ENCODE measurements at places on chromosomes 3 and 15.

GRCh38 chr3:151011427-151011826 is 38.9 kb upstream of the CLRN1 start:
- no peak for DNase-seq

DNA sequence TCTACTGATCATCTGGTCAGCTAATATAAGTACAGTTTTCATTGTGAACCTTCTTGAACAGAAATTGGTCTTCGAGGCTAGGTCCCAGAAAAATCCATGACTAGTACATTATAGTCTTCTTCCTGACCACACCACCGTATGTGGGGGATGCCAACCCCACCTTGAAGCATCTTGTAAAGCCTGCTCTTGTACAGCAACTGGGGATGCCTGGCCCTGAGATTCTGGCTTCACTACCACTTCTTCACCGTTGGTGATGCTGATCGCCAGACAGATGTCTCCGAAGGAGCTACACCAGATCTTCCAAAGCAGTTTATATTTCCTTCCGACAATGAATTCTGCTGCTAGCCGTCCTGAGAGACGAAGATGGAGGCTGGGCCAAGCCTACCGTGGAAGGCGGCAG is 238.3 kb downstream of the CDIN1 start:
- DNase-seq: no peak

DNA sequence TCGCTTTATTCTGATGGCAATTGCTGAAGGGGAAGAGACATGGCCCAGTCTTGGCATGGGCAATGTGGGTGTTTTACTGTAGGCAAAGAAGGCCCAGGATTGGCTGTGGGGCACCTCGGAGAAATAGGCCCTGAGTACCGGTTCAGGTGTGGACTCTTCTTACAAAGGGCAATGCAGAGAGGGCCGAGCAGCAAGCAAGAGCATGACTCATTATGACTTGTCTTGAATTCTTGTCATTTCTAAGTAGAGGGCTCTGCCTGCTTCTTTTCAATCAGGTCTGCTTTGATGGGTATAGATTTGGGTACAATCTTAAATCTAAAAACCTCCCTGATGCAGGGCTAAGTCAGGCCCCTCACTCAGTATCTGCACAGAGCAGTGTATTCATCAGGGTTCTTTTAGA is 14.8 kb upstream of the BUB1B start:
- no peak for DNase-seq

GRCh38 chr3:155111971-155112370 is 31.9 kb downstream of the MME start:
- no peak for DNase-seq

DNA sequence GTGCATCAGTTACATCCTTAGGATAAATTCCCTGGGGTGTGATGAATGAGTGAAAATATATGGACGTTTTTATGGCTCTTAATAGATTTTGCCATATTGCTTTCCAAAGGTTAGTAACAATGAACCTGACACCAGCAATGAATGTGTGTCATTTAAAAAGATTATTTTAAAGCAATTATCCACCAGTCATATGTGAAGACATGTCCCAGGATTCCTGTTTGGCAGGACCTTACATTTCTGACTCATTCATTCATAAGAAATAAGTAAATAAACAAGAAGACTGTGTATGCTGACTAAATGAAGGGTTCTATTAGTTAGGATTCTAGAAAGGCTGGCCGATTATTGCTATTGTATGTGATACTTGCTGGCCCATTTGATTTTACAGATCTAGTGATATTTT is 201.5 kb downstream of the SOX2 start:
- no peak for DNase-seq

DNA sequence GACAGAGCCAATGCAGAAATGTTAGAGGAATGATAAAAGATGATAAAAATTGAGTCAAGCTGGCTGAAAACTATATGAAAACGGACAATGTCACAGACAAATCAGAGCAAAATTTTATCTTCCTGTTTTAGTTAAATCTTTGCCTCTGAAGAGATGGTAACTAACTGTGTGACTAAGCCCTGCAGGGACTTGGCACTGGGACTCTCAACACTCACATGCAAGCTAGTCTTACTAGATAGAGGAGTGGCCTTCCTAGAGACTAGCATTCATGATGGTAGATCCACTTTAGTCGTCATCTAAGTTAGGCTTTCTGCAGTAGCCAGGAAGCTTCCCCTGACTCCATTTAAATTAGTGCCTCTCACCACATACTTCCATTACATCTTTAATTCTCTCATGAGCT is 4.1 kb downstream of the CCDC191 start:
- no peak for DNase-seq

- DNase-seq: no peak
These were observed 14.1 kb downstream of the RPLP1 start for GRCh38 chr15:69466733-69467132.

DNA sequence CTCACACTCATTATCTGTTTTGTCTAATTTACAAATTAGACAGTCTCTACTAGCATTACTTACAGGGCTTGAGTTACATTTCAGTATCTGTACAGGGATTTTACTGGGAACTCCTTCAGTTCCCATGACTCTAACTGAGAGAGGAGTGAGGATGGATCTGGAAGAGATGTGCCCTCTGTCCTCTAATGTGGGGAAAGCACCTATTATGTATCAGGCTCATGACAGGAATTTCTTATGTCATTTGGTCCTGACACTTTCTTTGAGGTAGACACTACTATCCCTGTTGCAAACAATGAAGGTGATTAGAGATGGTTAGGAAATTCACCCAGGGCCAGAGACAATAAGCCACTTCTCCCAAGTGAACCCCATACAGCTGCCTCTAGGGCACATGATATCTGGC is 10.9 kb upstream of the NCKIPSD start:
- DNase-seq: no peak

DNA sequence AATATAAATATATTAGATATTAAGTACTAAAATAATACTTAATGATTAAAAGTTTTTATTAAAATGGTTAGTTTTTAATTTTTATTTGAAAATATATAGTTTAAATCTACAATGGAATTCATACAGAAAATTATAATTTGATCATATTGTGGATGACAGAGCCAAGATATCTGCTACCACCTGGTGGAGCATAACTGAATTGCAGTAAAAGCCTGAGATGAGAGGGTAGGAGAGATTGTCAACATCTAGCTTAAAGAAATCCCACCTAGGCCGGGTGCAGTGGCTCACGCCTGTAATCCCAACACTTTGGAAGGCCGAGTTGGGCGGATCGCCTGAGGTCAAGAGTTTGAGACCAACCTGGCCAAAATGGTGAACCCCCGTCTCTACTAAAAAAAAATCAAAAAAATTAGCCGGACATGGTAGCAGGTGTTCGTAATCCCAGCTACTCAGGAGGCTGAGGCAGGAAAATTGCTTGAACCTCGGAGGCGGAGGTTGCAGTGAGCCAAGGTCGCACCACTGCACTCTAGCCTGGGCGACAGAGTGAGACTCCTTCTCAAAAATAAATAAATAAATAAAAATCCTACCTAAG is 25.1 kb upstream of the CSTA start:
- no peak for DNase-seq

Data from stimulated activated CD8-positive, alpha-beta memory T cell treated with anti-CD3 and anti-CD28 coated beads, Interleukin-15, amount 100 ng/mL, for 1 hour (primary cell).